GOT3 (cell line): ENCODE measurements at places on chromosomes 6 and 20.

DNA sequence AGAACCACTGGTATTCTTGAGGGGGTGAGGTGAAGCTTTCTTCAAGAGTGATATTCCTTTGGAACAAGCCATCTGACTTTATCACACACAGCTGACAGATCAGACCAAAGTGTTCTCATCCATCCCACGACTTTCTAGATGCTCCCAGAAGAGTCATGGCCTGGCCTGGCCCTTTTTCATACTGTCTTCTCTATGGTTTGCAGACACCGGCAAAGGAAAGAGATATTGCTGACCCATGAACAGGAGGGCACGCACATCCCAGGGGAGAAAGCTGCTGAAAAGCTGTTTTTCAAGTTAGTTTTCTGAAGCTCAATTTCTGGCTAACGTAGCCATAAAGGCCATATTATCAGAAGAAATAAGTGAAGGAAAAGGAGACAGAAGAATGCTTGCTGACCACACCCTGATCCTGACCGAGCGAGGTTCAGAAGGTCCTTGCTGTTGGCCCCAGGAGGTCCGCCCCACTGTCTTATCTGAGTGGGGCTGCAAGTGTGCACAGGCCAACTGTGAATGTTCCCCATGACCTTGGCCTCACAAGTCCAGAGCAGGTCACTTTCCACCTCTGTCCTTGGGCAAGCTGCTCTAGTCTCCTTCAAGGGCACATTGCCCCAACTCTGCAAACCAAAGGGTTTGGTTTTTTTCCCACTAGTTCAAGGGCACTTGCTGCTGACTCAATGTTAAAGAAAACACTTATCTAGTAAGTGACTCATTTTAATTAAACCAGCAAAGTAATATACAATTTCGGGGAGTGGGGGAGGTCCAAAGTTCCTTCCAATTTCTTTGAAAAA is 2.0 kb downstream of the ACSS1 start:
- no peak for DNase-seq

DNA sequence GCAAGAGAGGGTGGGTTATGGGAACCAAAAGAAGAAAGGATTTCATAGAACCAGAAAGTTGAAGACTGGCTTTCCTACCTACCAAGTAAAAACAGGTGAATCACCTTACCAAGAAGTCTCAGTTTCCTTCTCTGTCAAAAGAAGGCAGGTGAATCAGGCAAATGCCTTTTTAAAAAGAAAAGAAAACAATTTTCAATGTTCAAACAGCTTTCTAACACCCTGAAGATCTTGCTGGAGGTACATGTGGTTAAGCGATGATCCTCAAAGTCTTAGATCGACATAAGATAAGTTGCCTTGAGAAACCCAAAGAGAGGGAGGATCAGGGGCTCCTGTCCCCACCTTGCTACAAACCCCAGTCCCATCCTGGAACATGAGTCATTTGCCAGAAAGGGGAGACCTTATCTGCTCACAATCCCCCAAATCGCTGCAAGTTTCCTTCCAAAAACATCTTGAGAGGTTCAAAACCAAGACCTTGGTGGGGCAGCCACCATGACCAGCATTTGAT is 71.6 kb downstream of the NFATC2 start:
- no peak for DNase-seq

DNA sequence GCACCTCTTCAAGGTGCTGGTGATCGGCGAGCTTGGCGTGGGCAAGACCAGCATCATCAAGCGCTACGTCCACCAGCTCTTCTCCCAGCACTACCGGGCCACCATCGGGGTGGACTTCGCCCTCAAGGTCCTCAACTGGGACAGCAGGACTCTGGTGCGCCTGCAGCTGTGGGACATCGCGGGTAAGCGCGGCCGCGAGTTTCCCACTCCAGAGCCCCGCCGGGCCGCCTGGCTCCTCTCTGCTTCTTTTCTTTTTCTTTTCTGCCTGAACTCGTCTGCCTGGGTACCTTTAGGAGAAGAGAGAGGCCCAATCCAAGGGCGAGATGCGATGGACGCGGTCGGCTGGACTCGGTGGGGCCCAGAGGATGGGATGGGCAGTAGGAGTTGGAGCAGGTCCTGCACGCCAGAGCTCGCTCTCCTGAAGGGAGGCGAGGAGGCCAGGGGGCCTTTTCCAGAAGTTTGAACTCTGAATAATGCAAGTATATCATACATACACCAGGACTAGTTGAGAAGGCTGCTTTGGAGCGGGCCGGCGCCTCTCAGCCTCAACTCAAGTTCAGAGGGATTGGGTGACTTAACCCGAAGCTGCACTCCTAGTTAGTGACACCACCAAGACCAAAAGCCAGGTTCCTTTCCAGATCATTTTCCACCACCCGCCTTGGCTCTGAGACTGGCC is 445 bp downstream of the RAB32 start:
- DNase-seq, result no peak

DNA sequence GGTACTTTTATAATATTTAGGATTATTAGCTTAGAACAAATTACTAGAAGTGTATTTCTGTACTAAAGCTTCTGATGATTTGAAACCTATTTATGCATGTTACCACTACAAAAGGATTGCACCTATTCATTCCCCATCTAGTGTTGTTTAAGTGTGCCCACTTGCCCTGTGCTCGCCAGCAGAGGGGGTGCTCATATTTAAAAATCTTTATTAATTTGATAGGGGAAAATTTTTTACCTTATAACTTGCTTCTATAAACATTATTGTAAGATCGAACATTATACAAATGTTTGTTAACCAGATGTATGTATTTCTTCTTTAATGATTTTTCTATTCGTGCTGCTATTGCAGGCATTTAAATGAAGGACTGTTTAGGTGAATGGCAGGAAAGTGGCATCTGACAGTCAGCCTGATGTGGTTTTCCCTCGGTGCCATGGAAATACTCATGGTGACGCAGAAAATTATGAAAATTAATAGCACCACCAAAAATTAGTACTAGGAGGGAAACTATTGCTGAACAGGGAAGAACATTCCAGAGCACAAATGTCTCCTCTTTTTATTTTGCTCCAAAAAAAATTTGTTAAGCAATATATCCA is 44.1 kb upstream of the FNDC1 start:
- no peak for DNase-seq

DNA sequence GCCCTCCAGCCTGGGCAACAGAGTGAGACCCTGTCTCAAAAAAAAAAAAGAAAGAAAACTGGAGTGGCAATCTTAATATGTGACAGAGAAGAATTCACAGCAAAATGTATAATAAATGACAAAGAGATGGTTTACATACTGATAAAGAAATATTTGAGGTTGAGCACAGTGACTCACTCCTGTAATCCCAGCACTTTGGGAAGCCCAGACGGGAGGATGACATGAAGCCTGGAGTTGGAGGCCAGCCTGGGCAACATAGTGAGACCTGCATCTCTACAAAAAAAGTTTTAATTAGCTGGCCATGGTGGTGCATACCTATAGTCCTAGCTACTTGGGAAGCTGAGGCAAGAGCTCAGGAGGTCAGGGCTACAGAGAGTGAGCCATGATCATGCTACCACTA is 12.4 kb upstream of the DEFB118 start:
- DNase-seq, result no peak

- no peak for DNase-seq
These were observed 88.8 kb downstream of the THEMIS start for GRCh38 chr6:127811900-127812570.

DNA sequence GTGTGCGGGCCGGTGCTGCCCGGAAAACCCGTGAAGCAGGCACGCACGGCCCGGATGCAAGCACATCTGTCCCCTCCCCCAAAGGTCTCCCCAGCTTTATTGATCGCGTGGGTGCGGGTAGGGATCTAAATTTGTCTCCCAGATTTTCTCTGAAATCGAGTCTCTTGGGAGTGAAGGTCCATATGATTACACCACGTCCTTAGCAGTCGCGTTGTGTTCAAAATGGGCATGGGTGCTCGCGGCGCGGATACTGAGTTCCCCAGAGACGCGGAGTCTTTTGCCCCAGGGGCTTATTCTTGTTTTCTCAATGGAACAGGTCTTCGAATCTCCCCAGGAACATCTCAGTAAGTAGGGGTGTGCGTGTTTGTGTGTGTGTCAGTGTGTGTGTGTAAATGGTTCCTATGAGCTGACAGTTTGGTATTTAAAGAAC is 2.8 kb upstream of the ZNF292 start:
- DNase-seq, result no peak

- DNase-seq, result no peak
These were observed 71.0 kb upstream of the SPACA1 start for GRCh38 chr6:87976616-87977015.

DNA sequence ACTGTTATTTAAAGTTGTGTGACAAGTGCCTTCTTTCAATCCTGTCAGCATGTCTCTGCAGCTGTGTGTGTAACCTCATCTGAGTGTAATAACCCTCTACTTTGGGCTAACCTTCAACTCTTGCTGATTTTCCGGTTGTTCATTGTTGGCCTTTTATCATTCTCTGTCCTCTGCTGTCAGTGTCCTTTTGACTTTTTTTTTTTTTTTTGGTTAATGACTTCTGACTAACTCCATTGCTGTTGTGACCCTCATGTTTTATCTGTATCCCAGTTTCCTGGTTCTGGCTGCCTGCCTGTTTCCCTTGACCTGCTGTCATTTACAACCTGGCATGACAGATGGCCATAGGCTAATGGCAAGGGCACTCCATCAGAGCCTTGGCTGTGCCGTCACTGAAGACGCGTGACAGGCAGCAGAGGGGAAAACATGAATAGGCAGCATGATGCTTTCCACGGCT is 145.7 kb upstream of the MAN1A1 start:
- DNase-seq, result no peak

DNA sequence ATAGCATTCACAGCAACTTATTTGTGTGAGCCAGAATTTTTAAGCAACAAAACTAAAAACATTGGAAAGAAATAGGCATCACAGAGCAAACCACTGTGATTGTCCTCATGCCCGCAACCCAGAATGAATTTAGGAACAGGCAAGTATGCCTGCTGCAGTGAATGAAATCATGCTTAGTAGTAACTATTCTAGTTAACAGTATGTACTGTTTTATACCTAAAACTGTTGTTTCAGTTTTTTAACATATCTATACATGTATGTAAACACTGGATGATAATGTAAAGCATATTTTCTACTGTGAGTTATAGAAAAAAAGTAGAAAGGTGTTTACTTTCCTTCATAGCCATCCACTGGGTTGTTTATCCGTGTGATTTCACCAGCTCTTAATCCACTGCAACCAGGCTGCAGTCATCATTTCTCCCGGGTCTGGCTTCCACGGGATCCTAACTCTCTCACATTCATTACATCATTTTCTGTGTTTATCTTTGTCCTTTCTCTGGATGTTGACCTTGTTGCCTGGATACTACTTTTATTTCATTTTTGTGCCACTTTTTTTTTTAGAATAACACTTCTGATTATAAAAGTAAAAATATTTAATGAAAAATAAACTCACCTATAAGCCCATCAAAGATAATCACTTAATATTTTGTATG is 3.6 kb upstream of the ARFGEF3 start:
- no peak for DNase-seq

- DNase-seq, result no peak
These were observed 59.8 kb upstream of the FAM83D start for GRCh38 chr20:38866265-38867061.

- no peak for DNase-seq
These were observed 37.6 kb upstream of the HINT3 start for GRCh38 chr6:125918681-125919566.

DNA sequence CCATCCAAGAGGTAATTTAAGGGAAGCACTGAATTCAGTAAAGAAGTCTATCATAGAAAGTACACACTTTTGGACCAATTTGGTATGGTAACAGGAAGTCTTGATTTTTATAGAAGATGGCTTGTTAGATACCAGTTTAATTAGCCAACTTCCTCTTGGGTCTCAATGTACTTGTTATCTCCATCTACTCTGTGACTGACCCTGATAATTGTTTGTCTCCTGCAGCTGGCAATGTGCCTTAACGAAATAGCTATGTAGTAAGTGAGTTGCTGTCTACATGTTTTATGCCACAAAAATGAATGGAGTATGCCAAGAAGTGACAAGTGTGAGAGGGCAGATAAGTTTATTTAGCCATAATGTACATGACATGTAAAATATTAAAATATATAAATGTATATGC is 410.5 kb upstream of the MAN1A1 start:
- DNase-seq, result no peak

- no peak for DNase-seq
These were observed 960 bp downstream of the ATP9A start for GRCh38 chr20:51766994-51767866.

GRCh38 chr20:2403291-2404052 is 22.8 kb downstream of the TGM6 start:
- DNase-seq, result no peak

- DNase-seq, result no peak
These were observed 106.6 kb downstream of the TRIM27 start for GRCh38 chr6:28816909-28817807.

GRCh38 chr20:40279390-40279789 is 409.6 kb downstream of the MAFB start:
- peak; percentile 18 for DNase-seq

GRCh38 chr6:31633447-31633846 is 12.9 kb downstream of the PRRC2A start:
- DNase-seq, result no peak

DNA sequence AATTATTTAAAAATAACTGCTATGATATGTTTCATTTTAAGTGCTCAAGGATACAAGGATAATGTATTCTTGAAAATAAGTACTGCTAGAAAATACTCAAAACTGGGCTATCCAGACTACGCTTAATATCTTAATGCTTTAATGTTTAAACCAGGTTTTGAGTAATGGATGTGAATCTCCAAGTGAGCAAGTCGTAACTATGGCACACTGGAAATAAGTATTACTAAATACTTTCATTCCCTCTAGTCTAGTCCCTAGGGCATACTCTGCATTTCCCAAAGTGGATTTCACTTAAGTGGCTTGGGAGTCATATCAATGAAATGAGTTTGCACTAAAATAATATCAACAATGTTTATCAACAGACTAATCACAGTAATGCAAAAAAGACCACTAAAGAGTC is 48.1 kb downstream of the HMGCLL1 start:
- DNase-seq, result no peak

GRCh38 chr6:138101946-138102731 is 5.1 kb downstream of the PERP start:
- no peak for DNase-seq

GRCh38 chr6:136086686-136087085 is 163.4 kb downstream of the MTFR2 start:
- DNase-seq, result no peak

- DNase-seq, result no peak
These were observed 38.8 kb downstream of the SESN1 start for GRCh38 chr6:109055771-109056235.

- DNase-seq, result no peak
These were observed 59.9 kb downstream of the REV3L start for GRCh38 chr6:111423055-111423633.

DNA sequence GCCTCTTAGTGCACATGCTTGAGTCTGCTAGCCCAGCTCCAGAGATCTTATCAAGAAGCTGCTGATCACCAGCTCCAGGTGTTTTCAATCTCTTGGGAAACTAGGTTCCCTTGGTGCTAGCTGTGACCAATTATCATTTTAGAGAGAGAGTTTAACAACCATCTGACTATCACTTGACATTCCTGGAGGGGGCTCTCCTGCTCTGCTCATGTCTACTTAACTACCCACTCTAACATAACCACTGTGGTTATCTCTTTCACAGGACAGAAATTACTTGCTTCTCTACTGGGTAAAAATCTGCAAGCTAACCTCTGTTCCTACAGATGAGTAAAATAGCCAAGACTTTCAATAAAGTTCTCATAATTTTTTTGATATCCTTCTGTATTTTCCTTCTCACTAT is 823.4 kb upstream of the GJE1 start:
- no peak for DNase-seq
